Transverse colon (tissue), 4 donors: ENCODE measurements at places on chromosomes 6 and 20.

GRCh38 chr6:133185731-133186130, 55.4 kb upstream of the EYA4 start:
- no peaks in the 10 kb centered on the region for H3K36me3 ChIP-seq
- no peaks in the 10 kb centered on the region for H3K4me1 ChIP-seq
- H3K4me3 ChIP-seq = no peak overlapping the region
- no peak overlapping the region for H3K27ac ChIP-seq
- no peak for DNase-seq

DNA sequence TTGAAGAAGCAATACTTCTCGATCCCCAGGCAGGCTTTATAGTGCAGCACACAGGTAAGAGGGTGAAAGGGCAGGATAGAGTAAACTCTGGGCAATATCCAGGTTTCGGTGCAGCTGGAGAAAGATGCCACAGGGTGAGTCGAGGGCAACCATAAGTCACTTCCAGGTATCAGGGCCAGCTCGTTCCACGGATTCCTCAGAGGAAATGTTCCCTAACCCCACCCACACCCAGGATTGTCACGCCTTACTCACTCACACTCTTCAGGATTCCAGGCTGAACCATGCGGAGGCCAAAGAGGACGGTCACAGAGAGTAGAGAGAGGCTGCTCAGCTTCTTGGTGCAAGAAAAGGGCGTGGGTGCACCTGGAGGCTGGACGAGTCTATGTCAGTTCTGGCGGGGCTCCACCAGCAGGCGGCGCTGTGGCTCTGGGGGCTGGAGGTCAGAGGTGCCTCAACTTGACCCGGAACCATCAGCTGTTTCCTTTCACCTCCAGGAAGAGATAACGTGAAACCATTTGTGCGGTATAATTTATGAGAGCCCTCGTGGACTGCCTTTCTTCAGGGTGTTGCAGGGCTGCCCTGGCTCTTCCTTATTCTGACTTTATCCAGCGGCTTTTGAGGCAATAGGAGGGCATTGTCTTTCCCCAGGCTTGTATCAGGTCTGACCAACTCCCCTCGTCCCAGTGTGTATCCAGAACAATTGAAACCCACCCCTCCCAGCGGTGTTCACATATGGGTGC, 14.5 kb upstream of the WFDC12 start:
- no peaks in the 10 kb centered on the region for H3K27me3 ChIP-seq
- H3K27ac ChIP-seq = peak overlapping the region; percentile 63
- no peaks in the 10 kb centered on the region for H3K36me3 ChIP-seq

DNA sequence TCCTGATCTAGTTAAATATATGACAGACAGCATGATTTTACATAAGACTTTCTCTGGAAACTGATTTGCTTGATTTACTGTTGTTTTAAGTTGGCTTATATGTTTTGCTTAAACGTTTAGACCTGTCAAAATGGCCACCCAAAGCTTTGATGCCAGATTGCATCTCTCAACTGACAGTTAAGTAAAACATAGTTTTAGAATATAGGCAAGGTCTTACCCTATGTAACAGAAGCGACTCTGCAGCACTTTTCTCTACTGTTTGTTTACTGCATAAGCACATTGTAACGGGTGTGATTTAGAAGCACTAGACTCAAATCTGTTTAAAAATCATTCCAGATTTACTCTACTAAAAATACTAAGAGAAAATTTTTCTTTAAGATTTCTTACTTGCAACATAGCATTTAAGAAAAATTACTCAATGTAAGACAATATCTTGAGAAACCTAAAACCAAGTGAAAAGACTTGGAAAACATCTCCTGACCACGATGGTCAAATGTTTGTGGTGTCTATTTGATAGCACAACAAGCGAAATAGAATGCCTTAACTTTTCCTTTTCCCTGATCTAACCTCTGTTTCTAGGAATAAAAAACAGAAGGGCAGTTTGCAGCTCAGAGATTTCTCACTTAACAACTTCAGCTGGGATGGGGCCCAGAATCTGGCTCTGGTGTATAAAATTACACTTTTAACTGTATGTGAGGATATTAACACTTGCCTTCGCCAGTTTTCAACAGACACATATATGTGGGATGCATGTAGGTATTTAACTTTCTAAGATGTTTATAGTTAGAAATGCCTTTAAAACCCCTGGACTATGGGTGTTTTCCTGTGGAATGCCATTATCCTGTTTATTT, 47.4 kb downstream of the AIG1 start:
- no peak overlapping the region for H3K4me3 ChIP-seq
- DNase-seq = no peak
- H3K36me3 ChIP-seq = no peaks in the 10 kb centered on the region

- no peaks in the 10 kb centered on the region for H3K36me3 ChIP-seq
- H3K4me1 ChIP-seq = no peaks in the 10 kb centered on the region
These were observed 42.9 kb downstream of the POU3F2 start for GRCh38 chr6:98877250-98877649.

DNA sequence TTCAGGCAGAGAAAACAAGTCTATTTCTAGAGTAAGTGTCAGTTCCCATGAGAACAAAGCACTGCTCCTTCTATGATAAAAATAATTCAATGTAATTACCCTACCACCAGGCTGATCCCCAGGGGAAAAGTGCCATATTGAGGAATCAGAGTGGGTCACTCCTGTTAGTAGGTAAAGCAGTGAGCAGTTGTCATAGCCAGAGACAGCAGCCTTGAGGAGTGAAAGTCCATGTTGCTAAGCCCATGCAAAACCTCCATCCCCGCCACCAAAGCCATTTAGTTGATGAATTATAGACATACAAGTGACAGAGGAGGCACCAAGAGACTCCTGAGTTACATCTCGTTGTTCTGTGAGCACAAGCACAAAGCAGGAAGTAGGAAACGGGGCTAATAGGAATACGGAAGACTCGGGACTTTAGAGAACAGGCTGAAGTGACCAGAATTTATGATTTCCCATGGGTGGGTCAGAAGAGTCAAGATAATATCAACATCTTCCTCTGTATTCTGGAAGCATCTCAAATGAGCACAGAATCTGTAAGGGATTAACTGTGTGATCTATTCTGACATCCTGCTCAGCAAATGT, 197.9 kb downstream of the MAFB start:
- H3K4me1 ChIP-seq = no peaks in the 10 kb centered on the region
- no peaks in the 10 kb centered on the region for H3K27me3 ChIP-seq
- no peak for DNase-seq
- no peak overlapping the region for H3K4me3 ChIP-seq
- no peak overlapping the region for H3K27ac ChIP-seq

GRCh38 chr6:39553029-39553428, 172.2 kb downstream of the KIF6 start:
- H3K4me1 ChIP-seq = no peaks in the 10 kb centered on the region
- no peak overlapping the region for H3K4me3 ChIP-seq
- no peaks in the 10 kb centered on the region for H3K27me3 ChIP-seq
- H3K36me3 ChIP-seq = no peaks in the 10 kb centered on the region
- no peak for DNase-seq
- H3K27ac ChIP-seq = no peak overlapping the region
